ENCODE measurements at places on chromosomes 5 and 9.

DNA sequence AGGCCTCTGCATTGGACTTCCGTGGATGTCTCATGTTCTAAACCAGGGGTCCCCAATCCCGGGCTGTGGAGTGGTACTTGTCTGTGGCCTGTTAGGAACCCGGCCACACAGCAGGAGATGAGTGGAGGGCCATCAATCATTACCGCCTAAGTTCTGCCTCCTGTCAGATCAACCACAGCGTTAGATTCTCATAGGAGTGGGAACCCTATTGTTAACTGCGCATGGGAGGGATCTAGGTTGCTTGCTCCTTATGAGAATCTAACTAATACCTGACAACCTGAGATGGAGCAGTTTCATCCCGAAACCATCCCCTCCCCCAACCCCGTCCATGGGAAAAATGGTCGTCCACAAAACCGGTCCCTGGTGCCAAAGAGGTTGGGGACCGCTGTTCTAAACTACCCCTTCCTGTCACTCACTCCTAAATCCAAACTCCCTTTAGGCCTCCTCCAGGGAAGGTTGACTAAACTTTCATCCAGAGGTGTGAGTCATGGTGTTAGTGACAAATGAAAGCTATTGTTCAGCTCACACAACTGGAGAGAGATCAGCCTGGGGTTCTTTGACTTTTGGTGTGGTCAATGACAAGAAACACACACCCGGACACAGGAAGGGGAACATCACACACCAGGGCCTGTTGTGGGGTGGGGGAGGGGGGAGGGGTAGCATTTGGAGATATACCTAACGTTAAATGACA lies 9.5 kb downstream of the KCNV2 start:
- no peak for DNase-seq

- DNase-seq: no peak
These were observed 384 bp upstream of the DMXL1 start for GRCh38 chr5:119070578-119070827.

- no peak for DNase-seq
These were observed 236.9 kb downstream of the GOLPH3 start for GRCh38 chr5:31937226-31937625.

GRCh38 chr9:10930081-10930480 lies 317.3 kb upstream of the PTPRD start:
- no peak for DNase-seq

DNA sequence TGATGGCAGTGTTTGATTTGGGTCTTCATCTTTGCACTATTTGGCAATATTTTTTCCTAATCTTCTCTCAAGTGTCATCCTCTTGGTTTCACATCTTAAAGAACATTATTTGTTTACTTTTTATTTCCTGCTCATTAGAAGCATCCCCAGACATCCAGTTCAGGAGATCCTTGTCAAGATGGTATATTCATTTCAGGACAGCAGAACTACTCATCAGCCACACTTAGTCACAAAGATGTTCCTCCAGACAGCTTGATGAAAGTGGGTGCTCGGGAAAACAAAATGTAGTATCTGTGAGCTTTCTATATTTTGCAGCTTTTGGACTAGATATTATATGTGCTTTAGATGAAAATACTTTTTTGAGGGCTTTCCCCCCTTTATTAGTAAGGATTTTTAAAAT lies 72.1 kb upstream of the SREK1 start:
- no peak for DNase-seq

DNA sequence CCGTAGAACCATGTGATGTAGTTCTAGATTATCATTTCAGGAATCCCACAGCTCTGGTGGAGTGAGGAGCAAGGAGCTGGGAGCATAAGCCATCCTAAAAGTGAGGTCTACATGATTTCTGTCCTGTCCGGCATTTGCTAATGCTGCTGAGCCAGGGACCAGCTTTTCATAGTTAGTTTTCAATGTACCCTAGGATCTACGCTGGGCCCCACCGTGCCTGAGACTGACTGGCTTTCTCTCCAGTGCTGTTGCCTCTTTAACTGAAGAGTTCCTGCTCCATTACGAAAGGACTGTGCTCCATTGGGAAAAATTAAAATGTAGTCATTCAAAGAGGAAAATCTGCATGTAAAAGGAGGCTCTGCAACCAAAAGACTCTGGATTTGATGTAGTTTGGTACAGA lies 634.8 kb downstream of the DMRTA1 start:
- no peak for DNase-seq

DNA sequence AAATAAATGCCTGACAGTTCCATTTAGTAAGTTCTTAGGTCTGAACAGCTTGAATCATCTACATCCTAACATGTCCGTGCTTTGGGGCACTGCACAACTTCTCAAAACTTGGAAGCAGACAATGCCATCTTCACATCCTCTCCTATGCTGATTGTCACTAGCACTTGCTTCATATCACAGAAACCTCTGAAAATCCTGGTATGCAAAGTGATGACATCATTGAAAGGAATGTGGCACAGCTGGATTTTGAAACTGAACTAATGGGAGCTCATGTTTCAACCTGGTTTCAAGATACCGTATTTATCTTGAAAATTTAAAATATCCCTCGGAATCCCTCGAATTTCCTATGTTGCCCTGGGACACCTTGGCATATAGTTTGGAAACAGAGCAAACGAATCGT lies 490.2 kb upstream of the DAP start:
- DNase-seq: no peak

DNA sequence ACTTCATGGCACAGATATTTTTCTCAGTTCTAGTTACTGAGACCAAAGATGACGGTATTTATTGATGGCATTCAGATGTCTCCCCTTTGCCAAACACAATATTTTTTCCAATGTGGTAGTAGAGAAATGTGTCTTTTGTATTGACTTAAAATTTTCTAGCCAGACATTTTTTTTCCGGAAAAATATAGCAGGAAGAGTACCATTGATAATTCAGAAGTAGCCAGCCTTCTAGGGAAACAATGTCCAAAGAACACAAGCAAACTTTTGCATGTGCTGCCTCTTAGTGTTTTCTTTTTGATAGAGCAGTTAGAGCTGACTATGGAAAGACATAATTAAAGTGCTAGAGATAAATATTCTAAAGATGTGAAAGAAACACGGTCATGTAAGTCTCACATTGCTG lies 231.4 kb downstream of the MARCHF11 start:
- DNase-seq: no peak

GRCh38 chr9:76352026-76352620 lies 42.1 kb downstream of the RFK start:
- DNase-seq: no peak

- no peak for DNase-seq
These were observed 419.5 kb upstream of the TLE4 start for GRCh38 chr9:79152306-79152705.

DNA sequence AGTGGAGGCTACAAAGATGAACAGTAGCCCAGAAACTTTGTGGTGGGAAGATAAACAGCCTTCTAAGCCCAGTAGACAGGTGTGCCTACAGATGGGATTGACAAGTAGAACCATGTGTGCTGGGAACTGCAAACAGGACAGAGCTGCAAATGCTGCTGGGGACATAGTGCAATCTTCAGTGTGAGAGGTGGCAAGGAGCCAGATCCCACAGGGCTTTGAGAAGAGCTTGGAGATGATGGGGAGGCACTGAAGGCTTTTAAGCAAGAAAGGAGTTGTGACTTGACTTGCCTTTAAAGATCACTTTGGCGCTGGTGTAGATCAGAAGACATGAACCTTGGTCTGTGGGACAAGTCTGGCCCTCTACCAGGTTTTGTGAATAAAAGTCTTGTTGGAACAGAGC lies 675.2 kb downstream of the ACTL7B start:
- no peak for DNase-seq

GRCh38 chr9:111178331-111179055 lies 140.2 kb upstream of the LPAR1 start:
- DNase-seq: no peak

- DNase-seq: peak; percentile 92
These were observed 68.1 kb downstream of the NIPBL start for GRCh38 chr5:36944607-36945225.
